ENCODE measurements at places on chromosomes 3 and 15.

DNA sequence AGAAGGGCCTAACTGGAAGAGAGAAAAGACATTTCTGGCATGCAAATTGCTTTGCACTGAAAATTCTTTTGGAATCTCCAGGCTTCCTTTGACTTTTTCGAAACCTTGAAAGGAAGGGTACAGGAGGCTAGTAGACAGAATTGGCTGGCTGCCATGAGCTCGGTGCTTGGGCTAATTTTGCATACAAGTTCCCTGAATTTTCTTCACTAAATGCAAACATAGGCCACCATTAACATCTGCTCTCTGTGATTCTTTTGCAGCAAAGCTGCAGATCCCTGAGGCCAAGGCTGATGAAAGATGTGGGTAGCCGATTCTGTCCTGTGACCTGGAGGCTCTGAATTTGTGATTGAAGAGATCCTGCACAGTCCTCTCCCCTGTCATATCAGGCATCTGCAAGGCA is 247.8 kb upstream of the MCTP2 start:
- peak; percentile 28 for DNase-seq

GRCh38 chr3:49539659-49540560 is 14.4 kb upstream of the BSN start:
- peak; percentile 98 for DNase-seq

- peak; percentile 57 for DNase-seq
Observed at GRCh38 chr3:9937486-9938238, 4.0 kb downstream of the CRELD1 start.

DNA sequence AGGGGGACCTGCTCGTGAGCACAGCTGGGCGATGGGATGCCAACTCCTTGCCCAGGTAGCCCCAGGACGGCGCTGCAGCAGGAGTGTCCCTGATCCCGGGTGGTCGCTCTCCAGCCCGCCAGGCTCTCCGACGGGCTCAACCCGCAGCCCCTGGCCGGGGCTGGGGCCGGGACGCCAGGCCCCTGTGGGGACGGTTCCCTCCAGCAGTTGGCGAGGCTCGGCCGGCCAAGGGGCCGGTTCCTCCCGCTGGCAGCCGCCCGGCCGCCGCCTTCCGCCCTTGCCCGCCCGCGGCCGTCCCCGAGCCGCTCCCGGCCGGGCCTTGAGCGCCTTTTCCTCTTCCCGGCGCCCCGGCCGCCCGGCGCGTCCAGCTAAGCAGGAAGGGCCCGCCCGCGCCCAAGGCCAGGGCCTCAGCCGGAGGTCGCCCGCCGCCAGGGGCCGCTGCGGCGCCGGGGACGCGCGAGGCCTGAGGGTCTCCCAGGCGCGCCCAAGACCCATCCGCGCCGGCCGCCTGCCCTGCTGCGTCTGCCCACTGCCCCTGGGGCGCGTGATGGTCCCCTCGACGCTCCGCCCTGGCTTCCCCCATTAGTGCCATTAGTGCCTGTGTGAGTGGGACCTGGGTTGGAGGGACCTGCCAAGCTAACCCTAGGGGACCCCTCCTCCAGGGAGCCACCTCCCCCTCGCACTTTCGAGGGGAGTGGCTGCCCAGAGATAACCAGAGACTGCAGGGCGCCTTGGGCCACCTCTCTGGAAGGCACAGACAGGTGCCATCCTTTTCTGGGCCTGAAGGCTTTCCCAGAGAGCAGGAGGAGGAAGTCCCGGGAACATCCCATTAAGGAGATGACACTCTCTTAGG is 106.4 kb downstream of the FBLN2 start:
- peak; percentile 56 for DNase-seq

DNA sequence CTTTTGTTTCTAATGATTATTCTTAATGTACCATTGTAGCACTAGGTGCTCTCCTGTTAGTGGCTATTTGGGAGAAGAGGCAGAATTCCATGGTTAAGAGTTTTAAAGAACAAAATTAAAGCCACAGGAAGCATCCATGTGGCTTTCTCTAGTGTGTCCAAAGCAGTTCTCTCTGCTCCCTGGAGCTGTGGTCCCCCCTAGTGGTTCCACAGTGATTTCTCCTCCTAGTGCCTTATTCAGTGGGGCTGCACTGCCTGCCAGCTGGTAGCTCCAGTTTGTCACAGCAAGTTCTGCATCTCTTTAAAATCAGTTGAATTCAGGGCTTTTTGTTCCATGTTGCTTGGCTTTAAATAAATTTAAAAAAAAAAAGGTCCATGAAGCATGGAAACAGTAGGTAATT is 39.6 kb upstream of the FAM98B start:
- DNase-seq, result peak; percentile 57

DNA sequence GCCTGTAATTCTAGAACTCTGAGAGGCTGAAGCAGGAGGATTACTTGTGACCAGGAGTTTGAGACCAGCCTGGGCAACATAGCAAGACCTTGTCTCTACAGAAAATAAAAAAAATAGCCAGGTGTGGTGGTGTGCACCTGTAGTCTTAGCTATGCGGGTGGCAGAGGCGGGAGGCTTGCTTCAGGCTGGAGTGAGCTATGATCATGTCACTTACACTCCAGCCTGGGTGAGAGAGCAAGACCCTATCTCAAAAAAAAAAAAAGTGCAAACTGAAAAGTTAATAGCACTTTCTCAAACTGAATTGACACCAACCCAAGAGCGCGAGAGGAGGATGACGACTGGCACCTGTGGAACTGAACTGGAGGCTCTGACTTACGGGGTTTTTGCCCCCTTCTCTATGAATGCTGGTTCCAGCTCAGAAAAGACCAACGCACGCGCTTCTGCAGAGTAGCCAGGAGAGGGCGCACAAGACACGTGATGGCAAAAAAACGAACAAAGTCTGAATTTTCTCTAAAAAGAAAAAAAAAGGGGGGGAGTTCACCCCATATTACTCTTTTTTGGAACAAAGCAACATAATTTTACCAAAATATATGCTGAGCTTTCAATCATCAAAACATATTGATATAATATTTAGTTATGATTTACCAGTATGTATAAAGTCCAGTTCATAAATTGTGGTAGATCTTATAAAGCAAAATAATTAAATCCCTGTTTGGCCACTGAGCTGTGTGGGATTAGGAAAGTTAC is 23.7 kb downstream of the CFAP92 start:
- peak; percentile 82 for DNase-seq

GRCh38 chr3:132407025-132407424 is 10.3 kb upstream of the DNAJC13 start:
- no peak for DNase-seq

GRCh38 chr3:10423171-10423882 is 82.1 kb downstream of the ATP2B2 start:
- DNase-seq, result no peak

- no peak for DNase-seq
Observed at GRCh38 chr3:156825795-156826143, 384 bp upstream of the LEKR1 start.

- DNase-seq, result no peak
Observed at GRCh38 chr3:47542471-47543173, 29.1 kb upstream of the ELP6 start.

GRCh38 chr3:171116824-171117395 is 90.4 kb upstream of the SLC2A2 start:
- no peak for DNase-seq

DNA sequence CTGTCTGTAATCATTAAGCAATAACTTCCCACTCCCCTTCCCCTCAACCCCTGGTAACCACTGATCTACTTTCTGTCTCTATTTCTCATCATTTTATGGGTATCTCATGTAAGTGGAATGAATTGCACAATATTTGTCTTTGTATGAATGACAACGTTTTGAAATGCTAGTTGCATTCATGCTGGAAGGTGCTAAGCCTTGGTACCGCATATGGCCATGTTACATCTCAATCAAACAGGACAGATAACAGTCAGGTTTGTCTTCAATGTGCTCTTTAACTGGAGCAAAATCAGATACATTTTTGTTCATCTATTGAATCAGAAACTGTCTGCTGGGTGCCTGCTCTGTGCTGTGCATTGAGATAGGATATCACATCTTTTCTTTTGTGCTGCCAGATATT is 134.2 kb downstream of the AGBL1 start:
- DNase-seq, result no peak

GRCh38 chr3:194168994-194169393 is 33.0 kb downstream of the HES1 start:
- no peak for DNase-seq

GRCh38 chr3:87792534-87793336 is 266.1 kb downstream of the CGGBP1 start:
- DNase-seq, result peak; percentile 63

DNA sequence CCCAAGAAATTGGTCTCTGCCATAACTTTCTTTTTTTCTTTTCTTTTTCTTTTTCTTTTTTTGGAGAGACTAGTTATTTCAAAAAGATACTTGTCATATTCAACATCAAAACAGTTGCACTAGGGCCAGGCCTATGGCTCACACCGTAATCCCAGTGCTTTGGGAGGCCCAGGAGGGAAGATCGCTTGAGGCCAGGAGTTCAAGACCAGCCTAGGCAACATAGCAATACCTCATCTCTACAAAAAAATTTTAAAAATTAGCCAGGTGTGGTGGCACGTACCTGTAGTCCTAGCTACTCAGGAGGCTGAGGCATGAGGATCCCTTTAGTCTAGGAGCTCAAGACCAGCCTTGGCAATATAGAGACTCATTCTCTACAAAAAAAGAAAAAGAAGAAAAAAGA is 49.0 kb upstream of the GNB5 start:
- no peak for DNase-seq

GRCh38 chr3:98812851-98813374 is 49.8 kb downstream of the ST3GAL6 start:
- DNase-seq, result peak; percentile 73

- no peak for DNase-seq
Observed at GRCh38 chr3:156373095-156373494, 181.8 kb downstream of the SSR3 start.

- DNase-seq, result no peak
Observed at GRCh38 chr3:134013280-134013679, 16.4 kb downstream of the SLCO2A1 start.

GRCh38 chr15:67944010-67944641 is 104.3 kb upstream of the RNU6-1 start:
- no peak for DNase-seq

GRCh38 chr3:197545571-197545970 is 10.2 kb downstream of the BDH1 start:
- no peak for DNase-seq

DNA sequence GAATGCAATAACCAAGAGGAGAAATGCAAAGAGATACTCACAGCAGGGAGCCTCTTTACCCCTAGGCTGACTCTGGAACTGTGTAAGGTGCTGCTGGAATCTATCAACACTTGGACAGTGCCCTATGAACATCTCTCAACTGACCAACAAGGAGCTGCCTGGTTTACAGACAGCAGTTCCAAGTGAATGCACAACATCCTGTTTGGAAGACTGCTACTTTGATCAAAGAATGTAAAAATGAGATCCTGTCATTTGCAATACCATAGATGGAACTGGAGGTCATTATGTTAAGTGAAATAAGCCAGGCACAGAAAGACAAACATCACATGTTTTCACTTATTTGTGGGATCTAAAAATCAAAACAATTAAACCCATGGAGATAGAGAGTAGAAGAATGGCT is 136.3 kb downstream of the IMPG2 start:
- DNase-seq, result no peak

GRCh38 chr3:67361323-67361722 is 293.1 kb downstream of the SUCLG2 start:
- DNase-seq, result no peak

GRCh38 chr3:65029130-65029529 is 341.3 kb upstream of the ADAMTS9 start:
- no peak for DNase-seq

DNA sequence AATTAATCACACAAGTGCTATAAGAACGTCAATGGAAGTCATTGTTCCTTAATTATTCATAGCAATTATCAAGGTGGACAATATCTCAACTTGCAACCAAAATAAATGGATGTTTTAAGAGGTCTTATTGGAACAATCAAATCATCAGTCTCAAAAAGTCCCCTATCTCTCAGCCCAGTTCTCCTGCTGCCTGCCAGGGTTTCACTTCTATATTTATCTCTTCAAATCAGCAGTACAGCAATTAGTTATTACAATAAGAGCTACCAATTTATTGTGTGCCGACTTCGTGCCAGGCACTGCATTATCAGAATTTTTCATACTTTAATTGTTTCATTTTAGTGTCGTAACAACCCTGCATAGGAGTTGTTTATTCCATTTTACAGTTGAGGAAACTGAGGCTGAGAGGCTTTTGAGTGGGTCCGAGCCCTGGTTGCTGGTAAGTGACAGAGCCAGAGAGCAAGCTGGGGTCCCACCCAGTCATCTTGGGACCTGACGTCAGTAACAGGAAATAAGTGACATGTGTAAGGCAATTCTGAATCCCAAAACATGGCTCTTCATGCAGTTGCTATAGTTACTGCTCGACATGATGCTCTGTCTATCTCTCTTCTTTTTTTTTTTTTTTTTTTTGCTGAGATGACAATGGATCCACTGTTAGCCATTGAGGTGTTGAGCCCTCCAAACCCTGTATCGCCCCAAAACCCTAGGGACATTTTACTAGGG is 8.8 kb upstream of the KCTD6 start:
- DNase-seq, result no peak

GRCh38 chr3:133892541-133893231 is 3.0 kb downstream of the RAB6B start:
- DNase-seq, result peak; percentile 97

DNA sequence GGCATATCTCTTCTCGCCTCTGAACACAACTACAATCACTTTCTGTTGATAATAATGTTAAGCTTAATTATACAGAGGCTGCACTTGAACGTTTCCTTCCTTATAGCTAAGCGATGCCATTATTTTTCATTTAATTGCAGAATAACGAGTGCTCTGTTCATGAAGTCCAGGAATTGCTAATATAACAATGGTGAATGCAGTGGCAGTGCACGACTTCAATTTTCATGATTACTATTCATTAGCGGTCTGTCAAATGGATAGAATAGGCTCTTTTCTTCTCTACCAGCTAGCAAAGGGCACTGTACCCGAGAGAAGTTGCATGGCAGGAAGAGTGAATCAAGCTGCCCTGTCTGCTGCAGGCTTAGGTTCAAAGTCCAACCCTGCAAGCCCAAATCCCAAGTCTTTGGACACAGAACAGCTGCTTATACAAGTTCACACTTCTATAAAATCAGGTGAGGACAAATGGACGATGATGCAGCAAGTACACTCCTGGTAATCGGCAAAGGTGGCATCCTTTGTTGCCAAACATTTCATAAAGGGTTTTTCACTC is 75.6 kb downstream of the PDZRN3 start:
- DNase-seq, result no peak

DNA sequence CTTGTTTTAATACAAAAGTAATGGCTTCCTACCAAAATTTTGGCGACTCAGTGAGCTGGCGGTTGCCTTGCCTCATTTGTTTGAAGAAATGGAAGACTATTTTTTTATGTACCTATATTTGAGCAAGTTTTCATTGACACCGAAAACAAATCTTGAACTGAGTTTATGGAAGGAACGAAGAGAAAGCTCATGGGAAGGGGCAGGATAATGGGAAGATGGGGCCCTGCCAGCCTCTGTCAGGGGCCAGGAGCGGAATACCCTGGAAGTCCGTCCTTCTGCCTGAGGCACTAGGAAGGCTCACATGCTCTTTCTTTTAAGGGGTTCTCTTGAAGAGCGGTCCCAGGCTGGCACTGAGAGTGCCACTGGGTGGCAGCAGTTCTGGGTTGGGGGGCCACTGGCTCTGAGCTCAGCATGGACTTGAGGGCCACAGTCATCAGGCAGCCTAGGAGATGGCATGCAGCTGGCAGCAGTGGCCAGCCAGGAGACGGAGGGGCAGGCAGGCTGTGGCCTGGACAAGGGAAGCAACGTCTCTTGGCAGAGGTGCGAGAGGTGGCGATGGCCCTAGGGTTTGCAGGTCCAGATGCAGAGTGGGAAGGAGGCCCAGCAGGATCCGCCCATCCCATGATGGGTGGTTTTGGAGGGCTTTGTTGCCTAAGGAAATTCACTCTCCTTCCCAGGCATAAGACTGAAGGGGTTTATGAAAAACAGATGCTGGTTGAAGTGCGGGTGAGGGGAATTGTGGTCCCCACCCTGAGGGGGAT is 41.6 kb downstream of the ISG20 start:
- DNase-seq, result no peak
